CD4-positive, alpha-beta T cell treated with Interferon alpha-2 for 1 hour (primary cell): ENCODE measurements at places on chromosomes 2 and 18.

GRCh38 chr18:25136416-25137196 is 215.4 kb downstream of the ZNF521 start:
- DNase-seq = no peak

DNA sequence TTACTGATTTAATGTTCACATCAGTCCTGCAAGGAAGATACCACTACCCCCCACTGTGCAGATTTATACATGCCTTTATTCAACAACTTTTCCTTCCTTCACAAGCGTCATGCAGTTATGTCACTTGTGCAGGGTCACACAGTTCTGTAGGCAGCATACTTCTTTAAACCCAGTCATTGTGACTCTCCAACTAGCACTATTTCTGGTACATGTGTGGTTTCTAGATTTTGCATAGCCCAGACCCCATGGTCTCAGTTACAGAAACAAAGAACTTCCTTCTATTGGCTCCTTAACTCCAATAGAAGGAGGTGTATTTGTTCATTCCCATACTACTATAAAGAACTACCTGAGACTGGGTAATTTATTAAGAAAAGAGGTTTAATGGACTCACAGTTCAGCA is 333.1 kb downstream of the ZNF516 start:
- no peak for DNase-seq

- DNase-seq = no peak
Measured at GRCh38 chr2:199307461-199307860, 150.3 kb downstream of the SATB2 start.

- no peak for DNase-seq
Measured at GRCh38 chr2:170306293-170306873, 128.4 kb downstream of the MYO3B start.

- DNase-seq = no peak
Measured at GRCh38 chr18:63730773-63731172, 28.0 kb downstream of the SERPINB11 start.

DNA sequence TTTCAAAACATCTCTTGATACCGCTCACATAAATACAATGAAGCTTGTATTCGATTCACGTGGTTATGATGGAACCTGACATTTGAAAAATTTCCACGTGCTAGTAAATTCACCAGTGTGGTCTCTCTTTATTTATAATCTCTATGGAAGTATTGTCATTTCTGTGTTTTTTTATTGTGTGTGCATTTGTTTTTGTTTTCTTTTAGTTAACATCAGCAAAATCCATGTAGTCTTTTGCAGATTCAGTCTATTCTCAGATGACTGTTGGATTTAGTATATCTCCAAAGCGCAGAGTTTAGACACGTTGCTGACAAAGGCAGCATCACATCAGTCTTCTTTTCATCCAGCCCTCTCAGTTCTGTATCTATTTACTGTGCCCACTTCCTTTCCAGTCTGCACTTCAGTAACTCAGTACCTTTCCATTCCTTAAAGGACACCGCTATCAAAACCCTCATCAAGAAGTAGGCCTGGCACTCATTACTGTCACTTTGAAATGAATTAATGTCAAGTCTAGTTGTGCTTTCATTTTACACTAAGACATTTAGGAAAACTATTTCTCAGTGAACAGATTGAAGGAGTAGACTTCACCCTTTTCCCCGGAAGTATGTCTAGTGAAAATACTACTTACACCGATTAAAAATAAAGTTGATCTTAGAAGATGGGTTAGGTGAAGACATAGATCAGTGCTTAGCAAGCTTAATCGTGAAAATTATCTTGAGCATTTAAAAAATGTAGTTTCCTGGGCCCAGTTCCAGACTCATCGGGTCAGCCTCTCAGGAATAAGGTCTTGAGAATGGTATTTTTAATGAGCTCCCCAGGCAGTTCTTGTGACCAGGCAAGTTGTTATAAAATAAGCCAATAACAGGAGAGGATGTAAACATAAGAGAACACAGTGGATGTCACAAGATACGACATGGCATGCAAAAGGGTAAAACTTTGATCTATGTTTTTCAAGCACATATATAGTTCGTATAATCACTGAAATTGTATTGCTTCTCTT is 506.8 kb upstream of the ZEB2 start:
- DNase-seq = no peak

DNA sequence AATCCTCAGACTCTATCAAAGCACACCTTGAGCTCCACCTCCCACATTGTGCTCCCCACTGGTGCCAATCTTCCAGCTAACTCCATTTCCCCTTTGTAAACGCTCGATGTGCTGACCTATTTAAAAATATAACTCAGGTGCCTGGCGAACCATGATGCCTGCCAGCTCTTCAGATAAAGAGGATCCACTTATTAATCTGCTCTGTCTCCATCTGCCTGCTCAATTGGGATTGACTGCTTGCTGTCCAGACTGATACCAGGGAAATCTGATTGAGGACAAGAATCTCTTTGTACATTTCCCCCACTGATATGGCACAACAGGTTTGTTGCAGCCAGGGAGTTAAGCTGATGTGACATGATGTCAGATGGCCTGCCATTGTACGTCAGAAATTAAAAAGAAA is 2036.5 kb upstream of the CELF4 start:
- DNase-seq = no peak

GRCh38 chr18:40534723-40535122 is 1420.3 kb upstream of the PIK3C3 start:
- no peak for DNase-seq

DNA sequence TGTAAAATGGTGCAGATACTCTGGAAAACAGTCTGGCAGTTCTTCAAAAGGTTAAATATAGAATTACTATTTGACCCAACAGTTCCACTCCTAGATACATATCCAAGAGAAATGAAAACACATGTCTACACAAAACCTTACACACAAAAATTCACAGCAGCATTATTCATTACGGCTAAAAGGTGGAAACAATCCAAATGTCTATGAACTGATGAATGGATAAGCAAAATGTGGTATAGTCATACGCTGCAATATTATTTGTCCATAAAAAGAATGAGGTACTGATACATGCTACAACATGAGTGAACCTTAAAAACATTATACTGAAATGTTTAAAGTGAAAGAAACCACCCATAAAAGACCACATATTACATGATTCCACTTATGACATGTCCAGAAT is 4.0 kb downstream of the CYP27C1 start:
- no peak for DNase-seq

- peak; percentile 13 for DNase-seq
Measured at GRCh38 chr2:207338220-207338607, 172.5 kb upstream of the KLF7 start.
